ENCODE measurements at places on chromosomes 3 and 15.

DNA sequence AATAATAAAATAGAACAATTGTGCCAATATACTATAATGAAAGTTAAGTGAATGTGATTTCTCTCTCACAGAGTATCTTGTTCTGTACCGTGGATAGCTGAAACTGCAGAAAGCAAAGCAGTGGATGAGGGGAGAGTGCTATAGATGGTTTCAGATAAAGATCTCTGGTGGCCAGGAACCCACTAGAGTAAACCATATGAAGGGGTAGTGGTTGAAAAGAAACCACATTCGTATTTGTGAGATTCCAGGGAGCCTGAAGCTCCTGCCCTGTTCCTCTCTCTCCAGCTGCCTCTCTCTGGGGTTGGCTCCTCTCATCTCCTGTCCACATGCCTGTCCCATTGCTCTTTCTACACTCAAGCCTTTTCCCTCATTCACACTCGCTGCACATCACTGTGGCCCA, 8.9 kb downstream of the ABHD17C start:
- no peak for DNase-seq

DNA sequence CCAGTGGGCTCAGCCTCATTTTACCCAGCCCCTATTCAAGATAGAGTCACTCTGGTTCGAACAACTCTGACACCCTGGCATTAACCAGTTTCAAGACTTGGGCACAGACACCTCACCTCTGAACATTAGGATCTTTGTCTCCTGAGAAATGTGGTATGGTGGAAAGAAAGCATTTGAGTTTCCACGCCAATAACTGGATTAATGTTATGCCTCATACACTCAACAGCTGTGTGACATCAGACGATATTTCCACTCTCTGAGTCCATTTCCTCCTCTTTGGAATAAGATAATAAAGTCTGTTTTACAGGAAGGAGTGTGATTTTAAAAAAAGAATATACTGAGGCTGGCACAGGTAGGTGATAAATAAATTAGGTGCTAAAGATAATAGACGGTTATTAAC, 121.3 kb upstream of the CHL1 start:
- no peak for DNase-seq

DNA sequence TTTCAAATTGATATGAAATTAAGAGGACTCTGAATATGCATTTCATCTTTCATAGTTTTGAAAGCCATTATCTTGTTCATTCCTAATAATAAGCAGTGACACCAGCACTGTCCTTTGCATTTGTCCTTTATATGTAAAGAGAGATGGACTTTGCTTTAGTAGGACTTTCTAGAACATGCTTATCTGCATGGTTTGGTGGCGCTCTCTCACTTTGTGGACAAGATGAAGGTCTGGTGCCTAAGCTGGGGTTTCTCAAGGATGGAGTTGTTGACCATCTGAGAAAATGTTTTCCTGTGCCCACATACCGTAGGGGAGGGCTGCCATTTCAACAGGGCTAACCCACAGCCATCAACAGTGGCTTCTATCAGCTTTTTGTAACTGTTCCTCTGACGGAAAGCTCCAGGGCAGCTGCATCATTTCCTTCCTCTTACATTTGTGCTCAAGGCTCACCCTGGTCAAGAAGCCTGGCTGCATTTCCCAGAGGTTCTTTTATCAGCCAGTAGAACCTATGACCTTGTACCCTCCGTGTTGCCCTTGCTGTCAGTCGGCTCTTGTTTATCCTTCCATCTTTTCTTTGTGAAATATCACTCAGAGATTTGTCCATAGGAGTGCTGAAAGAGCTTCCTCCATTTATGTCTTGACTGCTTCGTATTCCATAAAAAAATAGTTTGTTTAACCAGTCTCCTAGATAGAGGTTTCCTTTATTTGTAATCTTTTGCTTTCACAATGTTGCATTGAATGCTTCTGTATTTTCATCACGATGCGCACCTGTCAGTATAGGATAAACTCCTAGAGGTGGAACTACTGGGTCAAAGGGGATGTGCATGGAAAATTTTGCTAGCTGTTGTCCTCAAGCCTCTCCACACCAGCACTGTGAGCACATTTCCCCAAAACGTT, 44.6 kb downstream of the ABHD2 start:
- no peak for DNase-seq

DNA sequence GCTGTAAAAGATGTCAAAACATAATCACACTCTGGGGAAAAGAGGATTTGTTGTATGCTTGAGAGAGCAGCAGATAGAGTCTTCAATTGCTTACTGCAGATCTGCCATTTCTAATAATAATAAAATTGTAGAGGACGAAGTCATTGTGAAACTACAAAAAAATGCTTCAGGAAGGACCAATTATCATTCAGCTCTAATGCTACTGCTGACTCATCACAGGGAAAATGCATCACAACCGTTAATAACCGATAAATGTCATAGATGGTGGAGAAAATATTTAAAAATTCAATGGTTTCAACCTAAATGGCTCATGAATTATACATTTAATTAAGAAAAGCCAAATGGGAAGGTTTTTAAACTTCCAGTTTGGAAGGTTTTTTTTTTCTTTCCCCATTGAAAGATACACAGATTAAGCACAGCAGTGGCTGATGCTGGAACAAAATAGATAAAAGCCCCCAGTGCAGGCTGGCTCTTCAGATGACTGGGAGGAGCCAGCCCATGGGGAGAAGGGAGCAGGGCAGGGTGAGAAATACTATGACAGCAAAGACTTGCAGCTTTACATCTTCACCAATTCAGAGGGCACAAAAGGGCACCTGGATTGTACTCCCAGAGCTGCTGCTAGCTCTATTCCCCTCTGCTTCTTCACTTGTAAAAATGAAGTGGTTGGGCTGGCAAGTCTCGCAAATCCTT, 196.1 kb downstream of the CNTN6 start:
- DNase-seq = no peak

DNA sequence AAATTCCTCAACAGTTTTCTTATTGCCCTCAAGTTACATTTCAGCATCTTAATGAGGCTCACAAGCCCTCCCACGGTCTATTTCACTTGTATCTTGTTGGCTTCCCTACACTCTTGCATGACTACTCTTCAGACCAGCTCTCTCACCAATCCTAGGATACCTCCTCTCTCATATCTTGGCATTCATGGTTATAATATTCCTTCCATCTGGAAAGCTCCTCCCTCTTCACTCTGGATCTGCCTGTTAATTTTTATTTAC, 8.5 kb upstream of the CCDC80 start:
- DNase-seq = no peak
